CD4-positive, alpha-beta T cell treated with Interleukin-6 at 100 ng/mL for 8 hours (primary cell): ENCODE measurements at places on chromosomes 12 and 14.

DNA sequence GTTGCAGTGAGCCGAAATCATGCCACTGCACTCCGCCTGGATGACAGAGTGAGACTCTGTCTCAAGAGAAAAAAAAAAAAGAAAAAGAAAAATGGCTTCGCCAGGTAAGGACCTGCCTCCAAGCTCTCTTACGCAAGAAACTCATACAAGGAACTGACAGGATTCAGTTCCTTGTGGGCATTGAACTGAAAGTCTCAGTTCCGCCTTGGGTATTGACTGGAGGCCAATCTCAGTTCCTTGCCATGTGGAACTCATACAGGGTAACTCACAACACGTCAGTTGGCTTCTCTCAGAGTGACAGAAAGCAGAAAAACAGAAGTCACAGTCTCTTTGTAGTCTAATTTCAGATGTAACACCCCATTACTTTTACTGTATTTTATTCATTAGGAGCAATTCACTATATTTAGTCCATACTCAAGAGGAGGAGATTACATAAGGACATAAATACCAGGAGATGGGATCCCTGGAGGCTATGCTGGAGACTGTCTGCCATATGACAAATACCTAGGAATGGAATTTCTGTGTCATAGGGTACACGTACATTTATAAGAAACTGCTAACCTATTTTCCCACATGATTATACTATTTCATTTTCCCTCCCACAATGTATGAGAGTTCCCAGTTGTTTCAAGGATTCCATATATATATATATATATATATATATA, 11.4 kb upstream of the NOPCHAP1 start:
- no peak for DNase-seq

GRCh38 chr12:106141452-106141851, 2.7 kb upstream of the NUAK1 start:
- DNase-seq: no peak

DNA sequence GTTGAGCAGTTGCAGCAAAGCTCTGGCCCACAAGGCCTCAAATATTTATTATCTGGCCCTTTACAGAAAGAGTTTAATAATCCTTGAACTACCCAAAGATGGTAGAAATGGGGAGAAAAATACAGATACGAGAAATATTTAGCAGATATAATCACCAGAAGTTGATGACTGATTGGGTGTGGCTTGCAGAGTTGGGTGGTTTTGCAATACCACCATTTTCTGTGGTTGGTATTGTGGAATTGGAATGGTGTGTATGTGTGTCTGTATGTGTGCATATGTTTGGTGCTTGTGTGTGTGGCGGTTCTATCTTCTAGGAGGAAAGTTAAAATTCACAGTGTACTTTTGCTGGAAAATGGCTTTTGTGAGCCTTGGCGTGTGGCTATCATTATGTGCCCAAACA, 85.4 kb upstream of the MANSC4 start:
- no peak for DNase-seq

DNA sequence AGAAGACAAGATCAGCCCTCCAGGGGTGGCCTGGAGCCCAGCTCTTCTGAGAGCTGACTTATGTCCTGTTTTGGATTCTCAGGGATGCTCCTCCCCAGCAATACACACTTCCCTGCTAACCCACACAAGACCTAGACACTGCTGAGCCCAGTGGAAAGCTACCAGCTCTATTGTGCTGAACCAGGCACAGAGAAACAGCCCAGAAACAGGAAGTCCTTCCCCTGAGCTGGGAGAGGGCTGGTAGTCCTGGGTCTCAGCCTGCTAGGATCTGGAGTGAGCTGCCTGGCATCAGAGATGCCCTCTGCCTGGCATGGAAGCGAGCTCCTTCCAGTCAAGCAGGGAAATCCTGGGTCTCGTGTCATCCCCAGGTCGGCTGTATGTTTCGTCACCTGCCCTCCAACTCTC, 1.2 kb upstream of the LAG3 start:
- DNase-seq: no peak

- no peak for DNase-seq
Observed at GRCh38 chr14:77085538-77085937, 12.5 kb upstream of the CIPC start.

- DNase-seq: no peak
Observed at GRCh38 chr12:91801048-91801447, 344.6 kb downstream of the BTG1 start.

DNA sequence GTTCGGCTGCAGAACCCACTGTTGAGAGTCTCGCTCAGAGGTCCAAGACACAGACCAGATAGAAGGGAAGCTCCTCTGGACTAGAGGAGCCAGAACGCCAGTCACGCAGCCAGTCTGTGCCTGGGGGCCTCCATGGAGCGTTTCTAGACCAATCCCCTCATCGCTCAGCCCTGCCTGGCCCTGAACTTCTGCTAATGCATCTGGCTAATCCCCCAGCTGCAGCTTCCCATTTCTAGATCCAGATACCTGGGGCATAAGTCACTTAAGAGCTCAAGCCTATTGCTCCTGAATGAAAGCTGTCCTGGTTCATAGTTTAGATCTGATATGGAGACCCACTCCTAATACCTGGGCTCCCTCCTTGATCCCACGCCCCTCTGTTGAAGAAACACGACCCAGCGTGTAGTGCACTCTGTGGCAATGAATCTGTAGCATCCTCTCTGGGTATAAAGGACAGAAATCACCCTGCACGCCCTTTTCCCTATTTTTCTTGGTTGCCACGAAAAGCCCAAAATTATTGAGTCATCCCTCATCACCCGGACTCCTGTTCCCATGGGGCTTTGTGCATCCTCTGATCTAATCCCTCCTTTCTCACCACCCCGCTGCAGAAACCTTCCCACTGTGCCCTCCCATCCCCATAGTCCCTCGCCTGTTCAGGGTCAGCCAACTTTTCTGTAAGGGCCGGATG, 341.6 kb upstream of the FKBP4 start:
- DNase-seq: no peak

DNA sequence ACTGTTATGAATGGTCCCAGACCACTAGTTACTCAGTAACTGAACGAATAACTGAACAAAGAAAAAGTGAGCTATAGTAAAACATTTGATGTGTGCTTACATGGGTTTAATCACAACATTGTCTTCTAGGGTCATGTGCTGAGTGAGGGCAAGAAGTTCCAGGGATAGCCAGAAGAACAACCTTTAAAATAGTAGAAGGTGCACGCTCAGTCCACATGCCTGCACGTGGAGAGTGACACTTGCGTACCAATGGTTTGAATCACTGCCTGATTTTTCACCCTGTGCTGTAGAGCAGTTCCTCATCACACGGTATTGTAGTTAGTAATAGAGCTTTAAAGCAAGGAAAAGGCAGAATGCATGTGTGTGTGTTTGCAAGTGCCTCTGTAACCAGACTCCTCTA, 224.2 kb downstream of the EGLN3 start:
- no peak for DNase-seq

DNA sequence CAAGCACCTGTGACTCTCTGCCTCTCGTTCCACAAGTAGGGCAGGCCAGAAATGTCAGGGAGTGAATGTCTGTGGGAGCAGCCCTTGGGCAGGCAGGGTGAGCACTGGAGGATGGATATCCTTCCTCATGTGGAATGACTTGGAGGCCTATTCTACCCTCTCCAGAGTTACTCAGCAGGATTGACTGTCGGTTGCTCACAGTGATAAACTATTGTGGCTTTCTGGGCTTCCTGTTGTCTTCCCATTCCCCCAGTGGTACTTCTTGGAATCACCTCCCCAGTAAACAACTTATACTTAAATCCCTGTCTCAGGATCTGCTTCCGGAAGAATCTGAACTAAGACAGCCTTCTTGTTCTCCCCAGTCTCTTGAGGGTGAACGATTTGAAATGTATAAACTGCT, 79.6 kb upstream of the MANSC4 start:
- DNase-seq: no peak

DNA sequence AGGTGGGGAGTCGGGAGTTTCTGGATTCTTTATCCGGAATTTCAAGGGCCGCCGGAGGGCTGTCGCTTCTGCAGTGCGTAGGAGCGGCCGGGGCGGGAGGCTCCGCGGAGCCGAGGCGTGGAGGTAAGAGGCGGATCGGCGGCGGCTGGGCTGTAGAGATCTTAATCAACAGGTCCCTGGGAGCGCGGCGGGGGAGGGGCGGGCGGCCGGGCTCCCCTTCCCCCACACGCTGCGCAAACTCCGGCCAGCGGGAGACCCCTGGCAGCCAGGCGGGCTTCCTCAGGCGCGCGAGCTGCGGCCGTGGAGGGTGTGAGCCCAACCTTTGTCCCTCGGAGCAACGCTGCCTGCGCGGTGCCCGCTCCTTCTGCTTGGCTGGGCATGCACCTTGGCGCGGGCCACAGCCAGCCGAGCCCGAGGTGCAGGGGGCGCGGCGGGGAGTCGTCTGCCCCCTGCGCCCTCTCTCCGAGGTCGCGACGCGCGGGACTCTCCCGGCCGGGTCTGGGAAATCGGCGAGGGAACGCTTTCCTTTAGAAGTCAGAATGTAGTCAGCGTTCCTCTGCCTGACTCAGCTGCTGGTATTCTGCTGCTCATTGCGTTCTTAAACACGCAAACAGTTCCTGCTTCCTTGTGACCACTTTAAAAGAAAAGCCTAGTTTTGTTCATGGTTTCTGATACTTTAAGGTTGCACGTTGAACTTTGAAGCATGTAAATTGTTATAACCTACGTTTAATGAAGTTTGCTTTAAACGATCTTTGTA, at the start of gene PALS1:
TSS of gene PALS1 (plus strand) at position 25 of the 757 bp plus-strand sequence. CDS start 37,736 bp downstream, outside the sequence.
- DNase-seq: peak; percentile 24

- DNase-seq: no peak
Observed at GRCh38 chr14:90864741-90865140, 48.5 kb upstream of the TTC7B start.

GRCh38 chr12:12008931-12009611, 61.7 kb upstream of the BCL2L14 start:
- DNase-seq: peak; percentile 80

GRCh38 chr14:67599698-67600561, at the start of gene PIGH:
PIGH (minus strand) TSS chr14:67600268; CDS start chr14:67600203, 65 bp downstream.
- DNase-seq: peak; percentile 91

- DNase-seq: no peak
Observed at GRCh38 chr12:96263449-96263902, 69.3 kb downstream of the ELK3 start.

DNA sequence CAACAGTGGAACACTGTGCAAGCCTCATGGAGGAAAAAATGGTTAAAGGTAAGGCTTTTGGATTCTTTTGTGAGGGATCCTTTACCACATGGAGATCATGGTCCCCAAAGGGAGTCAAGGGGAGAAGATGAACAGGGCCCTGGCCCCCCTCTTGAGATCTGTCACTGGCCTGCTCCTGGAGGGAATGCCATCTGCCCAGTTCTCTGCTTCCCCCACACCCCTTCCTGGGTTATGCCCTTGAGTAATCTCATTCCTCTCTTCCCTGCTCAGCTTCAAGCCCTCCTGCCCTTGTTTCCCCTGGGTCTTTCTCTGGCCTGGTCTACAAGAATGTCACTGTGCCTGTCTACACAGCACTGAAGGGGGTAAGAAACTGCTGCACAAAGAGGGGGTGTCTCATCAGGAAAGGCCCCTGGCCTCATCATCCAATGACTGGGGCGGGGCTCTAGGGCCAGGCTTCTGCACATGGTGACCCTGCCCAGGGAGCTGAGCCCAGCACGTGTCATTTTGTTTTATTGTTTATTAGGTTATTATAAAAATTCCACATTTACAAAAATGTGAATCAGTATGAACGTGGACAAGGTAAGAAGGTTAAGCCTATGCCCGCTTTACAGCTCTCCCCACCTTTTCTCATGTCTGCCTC, 30.3 kb downstream of the PIGH start:
- DNase-seq: no peak
